ENCODE measurements at places on chromosomes 4 and X. TPM values are rescaled to one million over a fixed set of nuclear protein-coding genes. Genes with fewer than 3 reads are reported as not detected.

PPBP gene
- total RNA-seq, result not detected

IL3RA gene
- 7.5 TPM for total RNA-seq

TLR8 gene
- not detected for total RNA-seq

JAKMIP1 gene
- total RNA-seq, result 9.0 TPM

NWD2 gene
- not detected for total RNA-seq

DCHS2 gene
- total RNA-seq, result not detected
